Activated B cell treated with CpG ODN at 0.5 μM for 24 hours (primary cell): ENCODE measurements at places on chromosomes 7 and 10.

GRCh38 chr7:2030475-2031450, 202.0 kb downstream of the MAD1L1 start:
- no peak for DNase-seq

DNA sequence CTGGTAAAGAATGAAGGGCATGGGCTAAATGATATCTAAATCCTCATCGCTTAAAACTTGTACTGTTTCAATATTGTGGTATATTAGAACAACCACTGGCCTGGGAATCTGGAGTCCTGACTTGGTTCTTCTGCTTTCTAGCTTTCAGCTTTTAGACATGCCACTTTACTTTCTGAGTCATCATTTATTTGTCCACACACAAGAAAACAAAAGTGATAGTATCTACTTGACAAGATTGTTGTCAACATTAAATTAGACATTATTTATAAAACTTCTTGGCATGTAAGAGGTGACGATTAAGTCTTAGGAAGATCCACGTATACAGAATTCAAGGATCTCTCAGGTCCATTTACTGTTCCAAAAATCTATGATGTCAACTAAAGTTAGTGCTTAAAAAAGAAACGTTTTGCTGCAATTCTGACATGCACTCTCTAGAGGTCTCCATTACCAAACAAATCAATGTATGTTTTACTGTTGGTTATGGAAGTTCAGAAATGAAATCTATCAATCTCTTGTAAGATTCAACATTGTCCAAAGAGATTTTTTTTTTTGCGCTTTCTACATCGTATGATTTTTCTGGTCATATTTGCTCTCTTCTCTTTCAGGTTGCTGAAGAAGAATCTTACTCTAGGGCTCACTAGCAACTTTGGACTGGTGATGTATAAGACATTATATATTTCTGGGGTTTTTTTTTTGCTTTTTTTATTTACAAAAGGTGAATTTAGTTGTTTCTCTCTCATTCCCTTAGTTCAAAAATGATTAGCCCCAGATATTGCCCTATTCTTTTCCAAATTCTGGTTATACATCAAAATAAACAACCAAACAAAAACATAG, 53.6 kb upstream of the DYNC1I1 start:
- DNase-seq: no peak

DNA sequence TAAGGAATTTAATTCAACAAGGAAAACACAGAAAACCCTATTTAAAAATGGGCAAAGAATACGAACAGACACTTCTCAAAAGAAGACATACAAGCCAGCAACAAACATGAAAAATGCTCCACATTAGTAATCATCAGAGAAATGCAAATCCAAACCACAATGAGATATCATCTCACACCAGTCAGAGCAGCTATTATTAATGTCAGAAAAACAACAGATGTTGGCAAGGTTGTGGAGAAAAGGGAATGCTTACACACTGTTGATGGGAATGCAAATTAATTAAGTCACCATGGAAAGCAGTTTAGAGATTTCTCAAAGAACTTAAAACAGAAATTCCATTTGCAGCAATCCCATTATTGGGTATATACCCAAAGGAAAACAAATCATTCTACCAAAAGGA, 55.2 kb downstream of the GCC1 start:
- no peak for DNase-seq

DNA sequence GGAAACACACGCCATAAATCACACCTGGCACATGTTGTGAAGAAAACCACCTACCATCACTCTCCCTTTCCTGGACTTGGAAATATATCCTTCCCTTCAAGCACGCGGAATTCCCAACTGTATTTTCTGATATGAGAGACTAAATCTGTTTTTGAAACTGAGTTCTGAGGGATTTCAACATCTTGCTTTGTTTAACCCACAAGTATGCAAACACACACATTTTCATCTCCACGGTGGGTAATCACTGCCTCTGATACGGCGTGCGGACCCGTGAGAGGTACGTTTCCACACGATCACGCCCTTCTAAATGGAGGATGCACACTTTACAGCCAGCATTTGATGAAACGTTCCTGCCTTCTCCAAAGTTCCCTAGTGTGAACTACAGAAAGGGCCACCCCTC, 83.4 kb downstream of the ZRANB1 start:
- DNase-seq: no peak

- DNase-seq: no peak
Observed at GRCh38 chr7:21762469-21762868, 183.2 kb downstream of the CDCA7L start.

DNA sequence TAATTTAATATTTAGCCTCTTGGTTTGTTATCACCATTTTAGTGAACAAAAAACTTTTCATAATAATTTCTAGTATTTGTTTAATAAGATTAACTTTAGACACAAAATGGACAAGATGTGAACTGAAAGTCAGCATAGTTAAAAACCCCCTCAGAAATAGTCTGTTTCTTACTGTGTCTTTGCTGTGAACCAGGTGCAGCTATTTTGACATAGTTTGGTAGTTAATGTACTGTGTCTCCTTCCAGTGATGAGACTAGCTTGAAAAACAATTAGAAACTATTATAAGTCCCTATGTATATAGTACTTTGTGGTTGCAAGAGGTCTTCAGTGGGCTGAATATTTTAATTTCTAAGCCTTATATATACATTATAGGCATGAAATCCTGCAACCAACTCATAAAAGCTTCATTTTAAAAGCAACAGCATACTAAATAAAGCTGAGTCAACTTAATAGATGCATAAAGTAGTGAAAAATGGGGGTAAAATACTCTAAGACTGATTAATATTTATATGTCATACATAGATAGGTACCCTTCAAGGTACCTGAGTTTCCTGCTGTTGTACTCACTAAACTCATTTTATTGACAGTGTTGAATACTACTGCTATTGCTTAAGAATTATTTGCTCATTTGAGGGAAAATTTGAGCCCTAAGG, 19.2 kb downstream of the DMTF1 start:
- DNase-seq: no peak

DNA sequence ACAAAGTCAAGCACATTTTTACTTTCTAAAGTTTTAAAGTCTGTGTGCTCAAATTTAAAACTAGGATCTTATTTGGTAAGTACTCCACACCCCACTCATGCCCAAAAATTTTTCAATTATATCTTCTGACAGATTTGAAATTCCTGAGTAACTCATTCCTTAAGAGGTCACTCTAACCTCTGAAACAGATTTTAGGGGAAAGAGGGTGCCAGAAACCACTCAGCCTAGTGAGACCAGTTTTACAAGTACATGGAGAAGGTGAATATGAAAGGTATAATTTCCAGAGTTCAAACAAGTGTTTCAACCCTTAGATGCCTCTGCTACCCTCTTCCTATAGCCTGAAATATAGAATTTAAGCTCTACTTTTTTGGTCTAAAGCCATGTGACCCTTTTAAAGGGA, 79.2 kb downstream of the C7orf25 start:
- no peak for DNase-seq

- DNase-seq: no peak
Observed at GRCh38 chr10:104488439-104488832, 134.8 kb downstream of the CFAP58 start.

GRCh38 chr7:27172315-27172774, 1.8 kb downstream of the HOXA10 start:
- DNase-seq: peak; percentile 15

DNA sequence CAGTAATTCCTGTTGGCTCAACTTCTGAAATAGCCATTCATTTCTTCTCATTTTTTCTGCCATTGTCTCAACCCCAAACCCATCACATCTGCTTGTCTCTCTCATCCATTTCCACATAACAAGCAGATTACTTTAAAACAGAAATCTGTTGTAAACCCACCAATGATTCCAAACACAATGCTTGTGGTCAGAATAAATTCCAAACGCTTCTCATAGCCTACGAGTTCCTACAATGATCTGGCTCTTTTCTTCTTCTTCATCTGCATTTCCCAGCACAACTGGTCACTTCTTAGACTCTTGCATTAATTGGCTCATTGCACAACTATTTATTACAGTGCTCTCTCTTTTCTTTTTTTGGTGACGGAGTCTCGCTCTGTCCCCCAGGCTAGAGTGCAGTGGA, 364.1 kb downstream of the GATA3 start:
- no peak for DNase-seq

GRCh38 chr7:137882261-137882668, 35.5 kb upstream of the DGKI start:
- DNase-seq: no peak
